SK-N-MC (cell line): ENCODE measurements at places on chromosomes 13 and 19.

DNA sequence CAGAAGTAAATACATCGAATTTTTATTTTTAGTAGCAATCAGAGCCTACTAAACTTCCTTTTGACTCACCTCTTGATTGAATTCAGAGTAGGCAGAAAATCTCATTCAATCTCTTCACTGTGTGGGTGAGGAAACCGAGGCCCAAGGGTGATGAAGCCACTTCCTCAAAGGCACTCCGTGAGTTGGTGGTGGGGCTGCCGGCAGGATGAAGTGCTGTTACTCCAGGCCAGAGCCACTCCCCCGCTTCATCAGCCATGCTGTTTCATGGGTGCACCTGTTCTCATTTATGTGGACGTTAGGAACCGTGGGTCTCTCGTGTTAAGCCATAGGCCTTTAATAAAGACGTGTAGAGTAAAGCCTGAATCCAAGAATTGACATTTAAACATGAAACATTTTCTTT, 13.2 kb downstream of the ING1 start:
- DNase-seq = no peak

DNA sequence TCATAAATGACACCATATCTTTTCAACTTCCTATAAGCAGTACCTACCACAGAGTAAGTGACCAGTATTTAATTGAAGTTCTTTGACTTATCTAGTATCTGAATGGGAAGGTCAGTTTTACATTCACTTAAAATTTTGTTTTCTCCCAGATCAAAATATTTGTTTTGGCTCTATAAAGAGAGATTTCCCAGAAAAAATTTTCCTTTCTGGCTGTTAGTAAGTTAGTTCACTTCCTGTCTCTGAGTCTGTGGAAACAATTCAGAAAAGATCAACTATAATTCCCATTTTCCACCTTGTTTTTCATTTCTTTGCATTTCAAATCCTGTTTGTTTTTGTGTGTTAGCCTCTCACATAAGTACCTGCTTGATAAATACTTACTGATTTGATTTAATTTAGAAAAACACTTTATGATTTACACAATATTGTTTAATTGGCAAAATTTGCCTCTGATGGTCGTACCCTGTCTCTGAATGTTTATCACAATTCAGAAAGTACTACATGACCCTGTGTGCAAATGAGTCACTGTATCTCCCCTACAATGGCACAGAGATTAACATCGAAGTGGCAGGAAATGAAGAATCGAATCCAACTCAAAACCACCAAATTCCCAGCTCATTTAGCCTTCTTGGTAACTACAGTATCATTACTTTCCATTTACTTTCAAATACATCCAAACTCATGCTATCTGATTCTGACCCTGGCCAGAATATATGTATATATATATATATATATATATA, 15.4 kb upstream of the MED4 start:
- no peak for DNase-seq

DNA sequence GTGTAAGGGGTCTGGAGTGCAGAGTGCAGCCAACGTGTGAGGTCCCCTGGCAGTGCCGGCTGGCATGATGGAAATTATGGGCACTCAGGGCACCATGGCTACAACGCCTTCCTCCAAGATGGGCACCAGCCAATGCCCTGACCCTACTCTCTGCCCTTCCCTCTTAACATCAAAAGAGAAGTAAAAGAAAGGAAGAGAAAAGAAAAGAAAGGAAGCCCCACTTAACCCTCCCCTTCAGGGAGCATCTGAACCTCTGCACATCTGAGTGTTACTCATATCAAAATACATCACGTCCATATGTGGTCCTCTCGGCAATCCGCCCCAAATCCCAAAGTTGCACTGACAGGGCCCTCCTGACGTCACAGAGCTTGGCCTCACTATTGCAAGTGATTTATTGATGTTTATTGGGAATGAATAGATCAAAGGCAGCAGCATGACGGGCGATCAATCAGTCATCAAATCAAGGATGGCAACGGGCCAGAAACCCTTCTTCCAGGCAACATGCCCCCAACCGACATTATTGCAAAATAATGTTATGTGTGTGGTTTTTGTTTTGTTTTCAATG, 1.3 kb downstream of the TSHZ3 start:
- no peak for DNase-seq

DNA sequence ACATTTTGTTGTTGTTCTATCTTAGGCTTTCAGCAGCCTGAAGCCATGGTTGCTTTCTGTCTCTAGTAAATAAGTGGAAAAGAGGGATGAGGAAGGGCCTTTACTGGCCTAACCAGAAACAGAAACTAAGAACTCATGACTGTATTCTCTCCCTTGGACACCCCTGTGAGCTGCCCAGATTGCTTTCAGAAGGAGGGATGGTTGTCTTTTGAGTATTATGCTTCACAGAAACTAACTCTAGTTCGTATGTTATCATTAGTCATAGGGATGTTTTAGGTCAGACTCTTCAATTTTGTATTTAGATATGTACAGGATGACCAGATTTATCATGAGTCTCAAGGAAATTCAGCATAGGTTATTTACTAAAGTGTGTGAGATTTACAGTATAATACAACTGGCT, 17.5 kb downstream of the BORA start:
- DNase-seq = no peak
